ENCODE measurements at places on chromosomes 4 and X. TPM values are rescaled to one million over a fixed set of nuclear protein-coding genes. Genes with fewer than 3 reads are reported as not detected.

ADH6 gene
- not detected for total RNA-seq

SMIM43 gene
- 0.24 TPM for total RNA-seq

RIPPLY1 gene
- not detected for total RNA-seq

TMEM33 gene
- 119 TPM for total RNA-seq

HPGD gene
- 1.9 TPM for total RNA-seq

SCRG1 gene
- not detected for total RNA-seq

ADGRG2 gene
- total RNA-seq: 0.21 TPM

NAT8L gene
- total RNA-seq: not detected
